SJSA1 (cell line): ENCODE measurements at places on chromosomes 11 and 22. TPM values are rescaled to one million over a fixed set of nuclear protein-coding genes. Genes with fewer than 3 reads are reported as not detected.

The MUC5AC gene
- 0.03 TPM in 1 of 2 replicates, not detected in the other for total RNA-seq

The PKP3 gene
- 1.9 and 5.7 TPM in 2 replicates for total RNA-seq

The NUP98 gene
- total RNA-seq, result 161 and 186 TPM in 2 replicates

The BLID gene
- total RNA-seq, result 0.42 TPM in 1 of 2 replicates, not detected in the other

The TPCN2 gene
- 21.7 and 24.1 TPM in 2 replicates for total RNA-seq

The OR56A1 gene
- not detected in 2 replicates for total RNA-seq

The FGF3 gene
- total RNA-seq, result not detected in 2 replicates

The XNDC1N gene
- 0.47 and 3.2 TPM in 2 replicates for total RNA-seq

The LYVE1 gene
- not detected in 2 replicates for total RNA-seq

The TMEM86A gene
- 0.32 TPM in 1 of 2 replicates, not detected in the other for total RNA-seq

The MS4A3 gene
- total RNA-seq, result not detected in 2 replicates

The CALCB gene
- not detected in 2 replicates for total RNA-seq

The NPTXR gene
- total RNA-seq, result 2.1 and 2.2 TPM in 2 replicates

The THRSP gene
- total RNA-seq, result not detected in 2 replicates

The OR51B5 gene
- 0.39 TPM in 1 of 2 replicates, not detected in the other for total RNA-seq

The C11orf86 gene
- total RNA-seq, result not detected in 2 replicates

The OR51E1 gene
- 0.11 and 0.13 TPM in 2 replicates for total RNA-seq

The SFI1 gene
- total RNA-seq, result 8.5 and 11.0 TPM in 2 replicates

The BIK gene
- 1.4 and 2.2 TPM in 2 replicates for total RNA-seq

The MS4A6E gene
- total RNA-seq, result not detected in 2 replicates

The OR6T1 gene
- not detected in 2 replicates for total RNA-seq

The RFPL3 gene
- total RNA-seq, result not detected in 2 replicates
